Uterine smooth muscle cell (primary cell): ENCODE measurements at places on chromosomes 13 and 19. TPM values are rescaled to one million over a fixed set of nuclear protein-coding genes. Genes with fewer than 3 reads are reported as not detected.

ZNF567 gene
- total RNA-seq: 4.0 and 7.9 TPM in 2 replicates

CD70 gene
- total RNA-seq: not detected in 2 replicates

POLRMT gene
- 27.9 and 33.6 TPM in 2 replicates for total RNA-seq

CLEC17A gene
- total RNA-seq: 0.12 TPM in 1 of 2 replicates, not detected in the other

CLDN10 gene
- not detected in 2 replicates for total RNA-seq

IGSF23 gene
- not detected in 2 replicates for total RNA-seq

POP4 gene
- 71.5 and 88.4 TPM in 2 replicates for total RNA-seq

UHRF1 gene
- total RNA-seq: 35.4 and 127 TPM in 2 replicates

PROZ gene
- not detected in 2 replicates for total RNA-seq

ANKRD24 gene
- 0.33 and 1.2 TPM in 2 replicates for total RNA-seq

LILRB2 gene
- not detected in 2 replicates for total RNA-seq

KLF1 gene
- not detected in 2 replicates for total RNA-seq

KLK14 gene
- not detected in 2 replicates for total RNA-seq

ZNF772 gene
- total RNA-seq: 17.2 and 19.6 TPM in 2 replicates

IL17D gene
- 1.00 and 1.4 TPM in 2 replicates for total RNA-seq

ALOX5AP gene
- total RNA-seq: 0.25 TPM in 1 of 2 replicates, not detected in the other

CYP4F2 gene
- not detected in 2 replicates for total RNA-seq

ACP5 gene
- 2.7 and 9.9 TPM in 2 replicates for total RNA-seq

CD33 gene
- total RNA-seq: 0.22 TPM in 1 of 2 replicates, not detected in the other

ABHD13 gene
- total RNA-seq: 7.6 TPM in 2 replicates

SIGLEC11 gene
- total RNA-seq: not detected in 2 replicates

SNRPD2 gene
- total RNA-seq: 360 and 424 TPM in 2 replicates

SLC5A5 gene
- not detected in 2 replicates for total RNA-seq

ZNF583 gene
- total RNA-seq: 5.8 and 7.7 TPM in 2 replicates

ZNF562 gene
- 26.0 and 28.0 TPM in 2 replicates for total RNA-seq

KIR3DL1 gene
- total RNA-seq: not detected in 2 replicates

PSG4 gene
- total RNA-seq: 9.7 and 16.0 TPM in 2 replicates

MAMSTR gene
- 1.1 and 1.2 TPM in 2 replicates for total RNA-seq

OLFM4 gene
- total RNA-seq: 0.12 TPM in 1 of 2 replicates, not detected in the other

HPN gene
- total RNA-seq: not detected in 2 replicates

CTXN1 gene
- total RNA-seq: 1.1 and 2.6 TPM in 2 replicates

ZNF442 gene
- total RNA-seq: 4.6 and 8.6 TPM in 2 replicates

TMTC4 gene
- total RNA-seq: 19.6 and 20.1 TPM in 2 replicates

TGFBR3L gene
- 0.89 and 1.00 TPM in 2 replicates for total RNA-seq

C3 gene
- 0.22 and 0.25 TPM in 2 replicates for total RNA-seq

DMPK gene
- 21.7 and 39.0 TPM in 2 replicates for total RNA-seq

GPC6 gene
- 24.1 and 52.1 TPM in 2 replicates for total RNA-seq

DCT gene
- total RNA-seq: under 0.01 and 0.12 TPM in 2 replicates

NCAN gene
- total RNA-seq: under 0.01 TPM in 1 of 2 replicates, not detected in the other

CKAP2 gene
- total RNA-seq: 24.4 and 64.3 TPM in 2 replicates

FXYD7 gene
- total RNA-seq: not detected in 2 replicates

PSG11 gene
- 0.11 TPM in 1 of 2 replicates, not detected in the other for total RNA-seq

PSG2 gene
- total RNA-seq: 0.12 TPM in 1 of 2 replicates, not detected in the other

ZNF773 gene
- total RNA-seq: 21.5 and 27.0 TPM in 2 replicates

ZNF790 gene
- 5.0 and 7.2 TPM in 2 replicates for total RNA-seq

KASH5 gene
- not detected in 2 replicates for total RNA-seq

GRIK5 gene
- total RNA-seq: 0.44 and 0.87 TPM in 2 replicates

SKA3 gene
- total RNA-seq: 9.7 and 10.1 TPM in 2 replicates

C19orf85 gene
- not detected in 2 replicates for total RNA-seq

ONECUT3 gene
- not detected in 2 replicates for total RNA-seq

ZIC5 gene
- total RNA-seq: not detected in 2 replicates

HOMER3 gene
- 85.0 and 94.4 TPM in 2 replicates for total RNA-seq

CYP2A6 gene
- not detected in 2 replicates for total RNA-seq

MCEMP1 gene
- total RNA-seq: not detected in 2 replicates

ANO8 gene
- 5.4 and 6.3 TPM in 2 replicates for total RNA-seq

TMEM59L gene
- total RNA-seq: 0.11 and 0.37 TPM in 2 replicates
